ENCODE measurements at places on chromosomes 13 and 19.

GRCh38 chr19:55686311-55687050 is 11.5 kb downstream of the EPN1 start:
- no peak for DNase-seq

GRCh38 chr13:75481176-75482069 is 546 bp downstream of the TBC1D4 start:
- DNase-seq, result no peak

DNA sequence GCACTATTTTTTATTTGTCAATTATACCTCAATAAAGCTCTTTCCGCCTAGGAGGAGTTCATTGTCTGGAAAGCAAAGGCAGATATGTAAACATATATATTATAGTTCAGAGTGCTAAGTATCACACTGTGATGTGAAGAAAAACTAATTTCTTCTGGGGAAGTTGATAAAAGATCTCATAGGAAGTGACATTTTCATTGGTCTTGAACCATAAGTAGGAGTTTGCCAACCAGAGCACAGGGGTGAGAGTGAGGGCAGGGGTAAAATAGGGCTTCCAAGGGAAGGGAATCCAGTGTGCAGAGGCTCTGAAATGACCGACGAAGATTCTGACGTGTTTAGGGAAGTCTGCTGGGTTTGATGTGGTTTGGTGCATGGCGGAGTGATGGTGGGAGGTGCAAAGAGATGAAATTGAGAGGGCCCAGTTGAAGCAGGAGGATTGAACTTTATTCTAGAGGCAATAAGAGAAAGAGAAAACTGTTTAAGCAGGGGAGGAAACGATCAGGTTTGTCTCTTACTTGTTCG is 780 bp upstream of the GTF2F2 start:
- DNase-seq, result peak; percentile 45

DNA sequence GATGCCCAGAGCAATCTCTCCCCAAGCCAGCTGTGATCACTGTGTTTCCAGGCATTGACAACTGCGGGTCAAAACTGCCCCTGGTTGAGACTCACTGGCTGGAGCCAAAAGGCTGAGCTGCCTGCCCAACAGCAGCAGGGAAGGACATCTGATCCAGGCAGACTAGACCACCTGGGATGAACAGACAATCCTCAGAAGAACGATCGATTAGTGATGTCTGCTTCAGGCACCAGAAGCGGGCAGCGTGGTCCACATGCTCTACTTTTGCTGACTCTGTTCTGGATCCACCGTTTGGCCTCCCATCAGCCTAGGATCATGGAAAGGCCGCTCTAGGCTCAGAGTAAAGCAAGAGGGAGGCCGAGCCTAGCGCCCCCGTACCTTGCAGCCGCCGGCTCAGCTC is 9.9 kb upstream of the GP6 start:
- DNase-seq, result no peak

- DNase-seq, result no peak
Measured at GRCh38 chr19:41409288-41409687, 11.7 kb downstream of the BCKDHA start.

DNA sequence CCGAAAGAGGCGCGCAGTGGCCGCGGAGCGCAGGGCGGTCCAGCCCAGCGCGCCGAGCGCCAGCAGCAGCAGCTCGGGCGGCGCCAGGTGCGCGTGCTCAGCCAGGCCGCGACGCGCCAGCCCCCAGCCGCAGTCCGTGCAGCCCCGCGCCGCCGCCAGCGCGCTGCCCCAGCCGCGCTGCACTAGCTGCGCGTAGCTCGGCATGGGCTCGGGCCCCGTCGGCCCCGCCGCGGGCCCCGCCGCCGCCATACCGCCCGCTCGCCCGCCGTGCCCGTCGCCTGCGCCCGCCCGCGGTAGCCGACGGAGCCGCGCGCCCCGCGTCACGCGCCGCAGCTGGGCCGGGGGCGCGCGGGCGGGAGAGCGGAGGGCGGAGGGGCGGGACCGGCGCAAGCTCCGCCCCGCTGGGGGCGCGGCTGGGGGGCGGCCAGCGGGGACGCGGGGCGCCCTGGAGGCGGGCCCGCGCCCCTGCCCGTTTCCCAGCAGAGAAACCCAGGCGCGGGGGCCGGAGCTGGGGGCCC is at the start of gene CERS1:
Gene CERS1, minus strand, starts transcription at position 335 of the 518 bp plus-strand sequence. Its CDS starts 86 bp downstream, at position 249.
- no peak for DNase-seq

DNA sequence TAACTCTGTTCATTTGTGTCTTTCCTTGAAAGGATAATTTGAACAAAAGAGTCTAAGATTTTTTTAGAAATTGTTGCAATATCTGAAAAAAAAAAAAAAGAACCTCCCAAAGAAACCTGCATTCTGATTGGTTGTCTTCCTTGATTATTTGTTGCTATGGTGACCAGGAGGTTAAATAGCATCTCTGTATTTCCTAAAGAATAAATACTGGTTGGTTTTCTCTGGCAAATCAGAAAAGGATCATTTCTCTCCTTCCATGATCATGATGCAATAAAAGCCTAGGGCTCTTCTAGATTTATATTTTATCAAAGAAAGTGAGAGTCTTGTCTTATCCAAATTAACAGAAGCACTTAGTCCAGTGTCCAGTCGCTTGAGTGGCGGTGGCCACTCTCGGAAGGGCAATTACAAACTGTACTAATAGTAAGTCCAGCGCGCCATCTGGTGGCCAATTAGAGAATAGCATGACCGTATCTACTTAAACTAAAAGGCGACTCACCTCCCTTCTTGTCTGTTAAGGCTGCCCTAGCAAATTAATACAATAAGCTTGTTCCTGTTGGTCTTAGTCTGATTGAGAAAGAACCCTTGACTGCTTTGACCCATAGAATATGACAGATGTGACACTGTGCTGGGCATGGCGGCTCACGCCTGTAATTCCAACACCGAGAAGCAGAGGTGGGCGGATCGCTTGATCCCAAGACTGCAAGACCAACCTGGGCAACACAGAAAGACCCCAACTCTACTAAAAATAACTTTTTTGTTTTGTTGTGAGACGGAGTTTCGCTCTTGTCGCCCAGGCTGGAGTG is 47.0 kb upstream of the PNMA8B start:
- peak; percentile 76 for DNase-seq

- DNase-seq, result no peak
Measured at GRCh38 chr13:91767651-91768050, 369.2 kb downstream of the GPC5 start.

DNA sequence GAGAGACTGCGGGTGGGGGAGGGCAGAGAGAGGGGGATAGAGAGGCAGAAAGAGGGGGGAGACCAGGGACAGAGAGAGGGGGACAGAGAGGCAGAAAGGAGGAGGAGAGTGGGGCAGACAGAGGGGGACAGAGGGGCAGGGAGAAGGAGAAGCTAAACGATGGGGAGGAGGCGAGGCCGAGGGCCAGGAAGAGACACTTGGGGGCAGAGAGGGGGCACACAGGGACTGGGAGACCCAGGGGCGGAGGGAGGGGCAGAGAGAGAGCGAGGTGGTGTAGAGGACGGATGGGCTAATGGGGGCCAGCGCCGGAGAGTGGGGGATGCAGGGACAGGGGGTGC is 666 bp downstream of the MEIS3 start:
- DNase-seq, result no peak

DNA sequence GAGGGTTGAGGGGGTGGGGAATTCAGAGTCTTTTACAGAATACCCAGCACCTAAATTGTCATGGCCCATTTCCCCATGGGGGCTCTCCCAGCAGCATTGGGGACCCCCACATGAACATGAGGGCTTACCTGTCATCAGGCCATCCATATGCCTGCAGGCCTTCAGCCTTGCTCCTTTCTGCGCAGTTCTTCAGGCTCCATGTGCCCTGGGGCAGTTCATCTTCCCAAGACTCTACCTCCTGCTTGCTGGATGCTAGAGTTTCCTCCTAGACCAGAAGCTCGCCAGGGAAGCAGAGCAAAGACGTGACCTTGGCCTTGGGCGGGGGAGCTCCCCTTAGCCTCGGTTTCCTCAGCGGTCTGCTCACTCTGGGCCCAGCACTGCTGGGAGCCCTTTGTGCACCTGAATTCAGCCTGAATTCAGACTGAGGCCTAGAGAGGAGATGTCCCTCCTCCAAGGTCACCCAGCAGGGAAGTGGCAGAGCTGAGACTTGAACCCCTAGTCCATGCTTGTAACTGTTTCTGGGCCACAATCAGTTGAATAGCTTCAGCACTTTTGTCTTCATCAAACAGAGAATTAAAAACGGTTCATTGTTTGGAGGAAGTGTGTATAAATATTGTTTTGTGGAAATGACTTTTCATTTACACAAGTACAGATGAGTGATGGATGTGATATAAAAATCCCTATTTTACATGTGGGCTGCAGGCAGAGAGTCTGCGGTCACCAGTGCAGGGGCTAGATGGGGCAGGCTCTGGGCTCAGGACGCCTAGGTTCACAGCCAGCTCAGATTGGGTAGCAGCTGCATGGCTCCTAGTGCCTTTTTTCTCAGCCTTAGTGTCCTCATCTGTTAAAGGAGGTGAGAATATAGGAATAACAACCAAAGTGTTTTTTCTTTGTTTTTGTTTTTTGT is 9.5 kb downstream of the PPP5C start:
- no peak for DNase-seq

DNA sequence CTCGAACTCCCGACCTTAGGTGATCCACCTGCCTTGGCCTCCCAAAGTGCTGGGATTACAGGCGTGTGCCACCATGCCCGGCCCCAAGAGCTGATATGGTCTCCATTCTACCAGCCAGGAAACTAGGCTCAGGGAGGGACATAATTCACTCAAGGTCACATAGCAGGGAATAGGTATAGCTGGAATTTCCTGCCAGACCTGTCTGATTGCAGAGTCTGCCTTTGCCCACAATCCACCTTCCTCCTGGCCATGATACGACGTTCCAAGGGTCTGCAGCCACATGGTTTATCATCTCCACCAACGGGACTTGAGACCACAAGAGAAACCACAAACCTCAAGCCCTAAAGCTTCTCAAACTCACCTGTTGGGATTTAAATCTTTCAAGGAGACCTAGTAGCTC is 32.0 kb downstream of the ZNRF4 start:
- no peak for DNase-seq

DNA sequence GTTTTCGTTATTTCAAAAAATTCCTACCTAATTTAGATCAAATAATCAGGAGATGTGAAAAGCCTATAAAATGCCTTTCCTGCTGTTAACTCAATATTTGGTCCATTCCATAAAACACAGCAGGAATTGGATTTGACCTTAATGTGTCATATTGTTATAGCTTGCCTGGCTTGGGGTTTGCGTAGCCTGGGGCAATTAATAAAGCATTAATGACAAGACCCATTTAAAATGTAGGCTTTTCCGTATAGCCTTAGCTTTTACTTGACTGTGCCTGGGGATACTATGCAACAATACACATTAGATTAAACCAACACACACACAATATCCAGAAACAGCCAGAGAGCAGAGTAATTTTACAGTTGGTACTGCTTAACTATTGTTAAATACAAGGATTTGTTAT is 117.2 kb upstream of the MAB21L1 start:
- DNase-seq, result no peak

DNA sequence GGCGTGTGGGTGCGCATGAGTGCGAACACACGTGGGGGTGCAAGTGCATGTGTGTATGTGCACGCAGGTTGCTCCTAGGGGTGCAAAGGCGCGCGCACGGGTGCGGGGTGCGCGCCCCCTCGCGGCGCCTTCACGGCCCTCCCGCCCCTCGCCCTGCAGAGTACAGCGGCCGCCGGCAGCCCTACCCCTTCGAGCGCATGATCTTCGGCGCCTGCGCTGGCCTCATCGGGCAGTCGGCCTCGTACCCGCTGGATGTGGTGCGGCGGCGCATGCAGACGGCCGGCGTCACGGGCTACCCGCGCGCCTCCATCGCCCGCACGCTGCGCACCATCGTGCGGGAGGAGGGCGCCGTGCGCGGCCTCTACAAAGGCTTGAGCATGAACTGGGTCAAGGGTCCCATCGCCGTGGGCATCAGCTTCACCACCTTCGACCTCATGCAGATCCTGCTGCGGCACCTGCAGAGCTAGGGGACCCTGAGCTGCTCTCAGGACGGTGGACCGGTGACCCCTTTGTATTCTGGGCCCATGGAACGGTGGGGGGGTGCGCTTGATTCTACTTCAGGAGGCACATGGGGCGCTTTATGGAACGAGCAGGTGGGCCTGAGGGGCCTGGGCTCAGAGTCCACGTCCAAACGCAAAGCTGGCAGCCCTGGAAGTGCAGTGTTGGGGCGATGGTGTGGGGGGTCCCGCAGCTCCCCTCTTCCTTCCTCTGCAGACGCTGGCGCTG is 27.7 kb downstream of the TMEM161A start:
- no peak for DNase-seq

- DNase-seq, result no peak
Measured at GRCh38 chr13:46982856-46983582, 86.2 kb upstream of the HTR2A start.

- no peak for DNase-seq
Measured at GRCh38 chr13:49498206-49498605, 2.5 kb downstream of the PHF11 start.

GRCh38 chr13:36207672-36208071 is 6.7 kb downstream of the SOHLH2 start:
- DNase-seq, result no peak

DNA sequence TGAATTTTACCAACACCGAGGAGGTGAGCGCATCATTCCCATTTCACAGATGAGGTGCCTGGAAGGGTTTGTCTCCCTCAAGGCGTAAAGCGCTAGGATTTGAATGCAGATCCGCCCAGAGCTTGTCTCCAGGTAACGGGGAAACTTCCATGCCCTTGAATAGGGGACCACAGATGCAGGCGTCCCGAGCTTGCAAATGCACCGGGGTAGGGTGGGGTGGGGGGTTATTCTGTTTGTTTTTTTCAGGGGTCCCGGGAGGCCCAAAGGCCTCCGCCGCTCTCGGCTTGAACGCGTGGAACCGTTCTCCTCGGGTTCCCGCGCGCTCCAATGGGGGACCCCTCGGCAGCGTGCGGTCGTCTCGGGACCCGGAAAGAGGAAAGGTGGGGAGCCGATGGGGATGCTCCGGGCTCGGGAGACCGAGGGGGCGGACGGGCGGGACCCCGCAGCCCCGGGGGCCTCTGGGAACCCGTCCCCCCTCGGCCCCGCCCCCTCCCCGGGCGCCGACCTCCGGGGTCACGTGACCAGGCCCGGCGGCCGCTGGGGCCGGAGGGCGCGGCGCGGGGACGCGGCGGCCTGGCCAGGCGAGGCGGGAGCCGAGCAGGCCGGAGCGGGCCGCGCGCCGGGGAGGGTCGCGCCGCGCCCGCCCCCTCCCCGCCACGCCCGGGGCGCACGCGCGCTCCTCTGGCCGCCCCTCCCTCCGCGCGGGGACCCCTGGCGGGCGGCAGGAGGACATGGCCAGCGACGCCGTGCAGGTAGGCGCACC is at the start of gene PKN1:
Gene PKN1, plus strand, starts transcription at position 516 of the 763 bp plus-strand sequence. Its CDS starts 216 bp downstream, at position 732.
- no peak for DNase-seq

DNA sequence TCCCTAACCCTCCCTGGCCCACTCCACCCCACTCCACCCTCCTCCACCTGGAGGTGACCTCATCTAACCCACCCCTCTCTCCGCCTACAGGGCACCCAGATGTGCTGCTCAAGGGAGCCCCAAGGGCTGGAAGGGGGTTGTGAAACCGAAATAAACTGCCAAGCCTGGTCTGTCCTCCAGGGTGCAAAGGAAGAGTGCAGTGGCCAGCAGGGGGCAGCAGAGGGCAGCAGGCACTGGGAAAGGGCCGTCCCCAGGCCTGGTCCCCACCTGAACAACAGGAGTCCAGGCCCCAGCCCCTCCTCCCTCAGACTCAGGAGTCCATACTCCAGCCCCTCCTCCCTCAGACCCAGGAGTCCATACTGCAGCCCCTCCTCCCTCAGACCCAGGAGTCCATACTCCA is 8.4 kb upstream of the BCAM start:
- peak; percentile 81 for DNase-seq

Data from stimulated activated CD4-positive, alpha-beta T cell treated with anti-CD3 and anti-CD28 coated beads, TNF-alpha, amount 100 ng/mL, for 24 hours (primary cell).